ENCODE measurements at places on chromosomes 2 and 18.
A peak's percentile ranks its signal among the peaks of the same experiment; 100 is the strongest.

- no peak for DNase-seq
These were observed 84.6 kb downstream of the MYO1B start for GRCh38 chr2:191329841-191330240.

- no peak for DNase-seq
These were observed 73.0 kb upstream of the RIOK3 start for GRCh38 chr18:23380001-23380550.

- no peak for DNase-seq
These were observed 168.1 kb downstream of the SETBP1 start for GRCh38 chr18:44848644-44849335.

DNA sequence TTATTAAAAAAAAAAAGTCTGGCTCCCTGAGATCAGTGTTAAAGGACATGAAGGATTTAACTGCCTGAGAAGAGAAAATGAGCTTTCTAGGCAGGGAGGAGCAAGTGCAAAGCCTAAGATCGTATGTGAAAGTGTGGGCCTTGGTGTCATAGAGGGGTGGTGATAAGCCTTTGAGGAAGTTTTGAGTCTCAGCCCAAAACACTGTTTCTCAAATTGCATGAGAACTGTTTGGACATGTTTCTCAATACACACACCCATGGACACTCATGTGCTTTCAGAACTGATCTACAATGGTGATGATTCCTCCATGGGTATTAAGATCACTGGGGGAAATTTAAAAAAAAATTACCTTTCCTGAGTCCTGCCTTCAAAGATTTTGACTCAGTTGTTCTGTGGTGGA lies 336.7 kb upstream of the RND3 start:
- DNase-seq = no peak

- DNase-seq = no peak
These were observed 125.0 kb upstream of the TWIST2 start for GRCh38 chr2:238722883-238723282.

DNA sequence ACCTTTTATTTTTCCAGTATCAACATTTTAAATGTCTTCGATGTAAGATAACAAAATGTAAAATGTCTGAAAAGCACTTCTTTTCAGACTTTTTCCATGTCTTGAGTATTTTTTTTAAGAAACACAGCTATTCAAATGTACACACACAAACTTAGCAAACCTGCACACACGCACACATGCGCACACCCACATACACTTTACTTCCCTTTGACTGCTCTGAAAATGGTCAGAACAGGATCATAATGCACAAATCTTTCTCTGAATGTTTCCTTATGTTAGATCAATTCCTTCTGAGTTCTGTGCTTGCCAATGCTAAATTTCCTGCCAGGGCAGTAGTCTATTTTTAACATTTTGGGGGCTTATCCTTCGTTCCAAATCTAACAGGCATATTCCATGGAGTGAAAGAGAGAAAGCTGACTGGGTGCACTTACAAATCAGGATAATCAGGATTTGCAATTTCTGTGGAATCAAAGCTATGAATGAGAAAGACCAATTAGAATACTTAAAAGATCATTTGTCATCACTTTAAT lies 136.3 kb downstream of the ZEB2 start:
- no peak for DNase-seq

GRCh38 chr2:33526132-33526531 lies 49.7 kb downstream of the RASGRP3 start:
- DNase-seq = peak; percentile 32

DNA sequence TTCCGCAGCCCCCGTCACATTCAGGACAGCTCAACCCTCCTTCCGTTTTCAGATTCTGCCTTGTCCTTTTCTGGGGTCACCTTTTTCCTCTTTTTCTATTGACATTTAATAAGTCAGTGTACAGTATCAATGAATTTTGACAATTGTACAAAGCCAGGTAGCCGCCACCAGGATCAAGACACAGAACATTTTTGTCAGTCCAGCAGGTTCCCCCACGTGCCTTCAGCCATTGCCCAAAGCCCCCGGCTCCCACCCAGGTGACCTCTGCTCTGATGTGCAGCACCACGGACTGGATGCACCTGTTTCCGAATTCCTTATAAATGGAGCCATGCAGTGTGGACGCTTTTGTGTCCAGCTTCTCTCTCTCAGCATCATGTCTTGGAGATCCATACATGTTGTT lies 30.0 kb downstream of the CROCC2 start:
- no peak for DNase-seq

- no peak for DNase-seq
These were observed 101.7 kb upstream of the ZNF236 start for GRCh38 chr18:76720683-76721082.

GRCh38 chr2:152352616-152353015 lies 17.6 kb downstream of the FMNL2 start:
- DNase-seq = no peak

DNA sequence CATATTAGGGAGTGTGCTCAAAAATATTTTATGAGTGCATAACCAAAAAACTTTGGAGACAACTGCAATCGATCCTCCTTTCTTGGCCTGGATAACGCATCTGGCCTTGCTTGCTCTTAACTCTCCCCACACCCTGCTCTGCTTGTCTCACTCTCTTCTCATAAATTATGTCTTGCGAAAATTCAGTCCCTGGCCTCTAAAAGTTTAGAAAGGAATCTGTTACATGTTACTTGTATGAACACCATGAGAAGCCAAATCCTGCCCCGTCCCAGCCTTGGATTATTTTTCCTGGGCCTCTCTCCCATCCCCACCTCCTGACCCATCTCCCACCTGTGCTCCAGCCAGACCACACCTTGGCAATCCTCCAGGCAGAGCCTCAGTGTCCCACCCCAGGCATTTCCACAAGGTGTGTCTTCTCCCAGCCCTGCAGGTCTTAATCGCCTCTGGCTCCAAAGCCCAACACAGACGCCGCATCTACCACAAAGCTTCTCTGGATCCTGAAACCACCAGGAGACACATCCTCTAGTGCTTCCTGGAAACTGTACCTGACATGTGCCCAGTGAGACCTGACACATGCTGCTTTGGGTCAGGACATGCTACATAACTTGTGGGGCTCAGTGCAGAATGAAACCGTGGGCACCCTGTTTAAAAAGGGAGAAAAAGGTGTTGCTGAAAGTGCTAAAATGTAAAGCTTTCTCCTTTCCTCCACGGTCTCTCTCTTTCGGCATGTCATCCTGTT lies 99.6 kb upstream of the ST3GAL5 start:
- no peak for DNase-seq

DNA sequence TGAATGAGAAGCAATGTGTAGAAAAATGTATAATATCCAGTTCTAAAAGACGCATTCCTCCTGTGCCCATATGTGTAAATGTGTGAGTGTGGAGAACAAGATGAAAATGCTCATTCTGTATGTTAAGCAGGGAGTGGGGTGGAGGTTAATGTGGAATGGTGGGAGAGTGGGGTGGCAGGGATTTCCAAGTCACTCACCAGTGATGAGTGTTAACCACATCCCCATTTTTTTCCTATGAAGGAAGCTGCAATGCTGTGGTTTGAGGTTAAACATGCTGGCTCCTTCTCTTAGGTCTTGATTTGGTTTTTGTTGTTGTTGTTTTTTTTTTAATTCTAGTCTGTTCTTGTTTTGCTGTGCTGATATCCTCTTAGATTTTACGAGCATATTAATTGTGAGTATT lies 169.4 kb downstream of the NEDD4L start:
- DNase-seq = peak; percentile 95

DNA sequence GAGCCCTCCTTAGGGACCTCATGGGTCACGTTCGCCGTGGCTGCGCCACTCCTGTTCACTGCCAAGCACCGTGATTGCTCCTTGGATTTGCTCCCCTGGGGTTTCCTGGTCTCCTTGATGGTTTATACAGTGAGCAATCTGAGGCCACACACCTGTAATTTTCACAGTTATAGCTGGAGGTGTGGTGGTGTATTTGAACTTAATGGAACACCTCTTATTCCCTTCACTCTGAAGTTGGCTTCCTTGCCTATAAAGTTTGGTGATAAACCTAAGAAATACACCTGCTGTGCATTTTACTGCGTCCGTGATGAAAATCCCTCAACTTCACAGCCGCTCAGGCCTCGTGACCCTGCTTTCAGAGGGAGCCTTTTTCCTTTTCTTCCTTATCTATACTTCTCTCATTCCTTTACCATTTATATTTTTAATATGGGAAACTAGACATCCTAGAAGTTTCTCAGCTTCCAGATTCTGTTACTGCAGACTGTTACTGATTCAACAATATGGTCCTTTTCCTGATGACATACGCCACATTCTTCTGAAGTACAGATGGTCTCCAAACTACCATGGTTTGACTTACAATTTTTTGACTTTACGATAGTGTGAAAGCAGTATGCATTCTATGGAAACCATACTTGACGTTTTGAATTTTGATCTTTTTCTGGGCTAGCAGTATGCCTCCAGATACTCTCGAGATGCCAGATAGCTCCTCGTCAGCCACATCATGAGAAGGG lies 8.6 kb downstream of the ATG4B start:
- DNase-seq = no peak

GRCh38 chr2:46382331-46383112 lies 85.3 kb downstream of the EPAS1 start:
- no peak for DNase-seq

- DNase-seq = peak; percentile 9
These were observed 511.8 kb downstream of the CPS1 start for GRCh38 chr2:211068108-211068780.

DNA sequence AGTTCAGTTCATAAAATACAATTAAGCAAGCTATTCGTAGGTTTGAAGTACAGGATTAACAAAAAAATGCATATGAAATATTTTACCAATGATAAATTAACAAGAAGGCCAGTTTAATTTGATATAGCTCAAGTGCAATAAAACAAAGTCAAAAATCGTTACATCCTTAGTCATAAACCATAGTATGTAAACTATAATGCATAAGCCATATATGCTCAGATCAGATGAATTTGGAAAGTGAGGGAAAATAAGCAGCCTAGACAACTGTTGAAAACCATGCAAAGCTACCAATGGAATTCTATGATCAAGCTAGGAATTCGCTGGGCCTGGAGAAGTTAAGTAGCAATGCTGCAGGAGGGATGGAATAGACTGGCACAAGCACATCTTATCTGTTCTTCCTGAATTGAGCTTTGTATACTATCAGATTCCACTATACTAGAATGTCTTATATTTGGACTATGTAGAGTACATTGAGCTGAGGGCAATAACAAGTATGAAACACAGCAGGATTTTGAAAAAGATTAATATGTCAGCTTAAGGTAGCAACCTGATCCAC lies 682.0 kb downstream of the IRS1 start:
- peak; percentile 23 for DNase-seq

DNA sequence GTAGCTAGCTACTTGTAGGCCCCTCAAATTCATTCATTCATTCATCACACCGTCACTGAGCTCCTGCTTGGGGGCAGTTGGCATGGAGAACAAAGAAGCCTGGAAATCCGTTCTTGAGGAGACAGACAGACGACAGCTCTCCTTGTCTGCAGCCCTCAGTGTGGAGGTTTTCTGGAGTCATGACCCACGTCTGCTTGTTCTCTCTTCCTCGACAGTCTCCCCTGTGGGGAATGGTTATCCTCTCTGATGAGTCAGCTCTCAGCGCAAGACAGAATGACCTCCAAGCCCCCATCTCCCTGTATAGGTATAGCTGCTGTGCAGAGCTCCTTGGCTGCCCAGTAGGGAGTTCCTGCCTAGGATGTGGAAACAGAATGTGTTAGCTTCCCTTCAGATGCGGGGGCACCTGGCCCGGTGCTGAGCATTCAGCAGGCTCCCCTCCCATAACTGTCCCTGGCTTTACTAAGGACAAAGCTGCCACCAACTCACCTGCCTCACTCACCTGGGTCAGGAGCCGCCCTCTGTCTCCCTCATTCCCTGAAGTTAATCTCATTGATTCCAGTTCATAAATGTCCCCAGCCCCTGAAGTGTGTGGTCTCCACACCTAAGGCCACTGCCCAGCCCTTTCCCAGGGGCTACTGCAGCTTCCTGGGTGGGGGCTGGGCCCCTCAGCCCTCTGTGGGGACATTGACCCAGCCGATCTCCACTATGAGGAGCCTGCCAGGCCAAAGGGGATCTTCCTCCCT lies 124.7 kb downstream of the ACKR3 start:
- DNase-seq = no peak

DNA sequence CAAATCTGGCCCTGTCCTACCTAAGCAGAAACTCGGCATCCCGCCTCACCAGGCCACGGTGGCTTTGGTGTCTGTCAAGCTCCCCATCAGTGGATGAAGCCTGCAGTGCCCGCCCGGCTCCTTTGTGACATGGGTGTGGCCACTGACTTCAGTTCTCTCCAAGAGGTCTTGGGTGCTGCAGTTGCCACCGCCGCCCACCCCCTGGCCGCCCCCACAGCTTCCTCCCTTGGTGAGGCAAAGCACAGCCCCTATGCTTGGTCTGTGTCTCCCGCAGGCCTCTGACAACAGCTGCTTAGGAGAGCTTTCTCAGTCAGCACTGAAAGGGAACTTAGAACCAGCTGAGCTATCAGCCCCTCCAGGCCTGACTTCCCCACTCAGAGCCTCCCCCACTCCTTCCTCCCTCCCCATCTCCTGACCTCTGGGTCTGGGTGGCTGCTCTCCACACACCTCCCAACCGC lies 22.9 kb upstream of the GPR55 start:
- no peak for DNase-seq

- DNase-seq = peak; percentile 21
These were observed 585.4 kb downstream of the DSC3 start for GRCh38 chr18:30457156-30457555.

DNA sequence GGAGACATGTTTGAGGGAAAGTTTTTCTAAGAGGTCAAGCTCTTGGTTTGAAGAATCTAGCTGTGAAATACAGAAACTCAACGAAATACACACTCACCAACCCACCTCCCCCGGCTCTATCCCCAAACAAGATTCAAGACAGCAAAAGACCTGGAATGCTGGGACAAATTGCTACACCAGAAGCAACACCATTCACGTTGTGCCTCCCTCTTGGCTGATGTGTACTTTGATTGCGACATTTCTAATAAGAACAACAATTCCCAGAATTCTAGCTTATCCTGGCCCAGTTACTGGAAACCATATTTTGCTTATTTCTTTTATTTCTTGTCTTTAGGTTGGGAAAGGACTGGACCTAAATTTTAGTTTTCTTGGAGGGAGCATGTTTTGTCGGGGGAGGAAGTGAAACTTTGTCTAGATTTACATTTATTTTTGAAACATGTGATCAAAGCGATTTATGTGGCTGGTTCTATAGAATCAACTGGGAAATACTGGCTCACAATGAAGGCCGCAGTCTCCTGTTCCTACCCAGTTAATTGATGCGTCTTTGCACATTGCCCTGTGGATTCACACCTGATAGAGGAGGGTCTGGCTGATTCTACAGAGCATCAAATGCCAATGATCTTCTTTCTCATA lies 29.6 kb upstream of the LPIN1 start:
- DNase-seq = peak; percentile 19

- DNase-seq = peak; percentile 83
These were observed 234.4 kb upstream of the EPAS1 start for GRCh38 chr2:46062637-46063412.

- DNase-seq = no peak
These were observed 469.0 kb upstream of the POU3F3 start for GRCh38 chr2:104384961-104385360.

Data from LHCN-M2 (cell line).